ENCODE measurements at places on chromosomes 11 and 22.

DNA sequence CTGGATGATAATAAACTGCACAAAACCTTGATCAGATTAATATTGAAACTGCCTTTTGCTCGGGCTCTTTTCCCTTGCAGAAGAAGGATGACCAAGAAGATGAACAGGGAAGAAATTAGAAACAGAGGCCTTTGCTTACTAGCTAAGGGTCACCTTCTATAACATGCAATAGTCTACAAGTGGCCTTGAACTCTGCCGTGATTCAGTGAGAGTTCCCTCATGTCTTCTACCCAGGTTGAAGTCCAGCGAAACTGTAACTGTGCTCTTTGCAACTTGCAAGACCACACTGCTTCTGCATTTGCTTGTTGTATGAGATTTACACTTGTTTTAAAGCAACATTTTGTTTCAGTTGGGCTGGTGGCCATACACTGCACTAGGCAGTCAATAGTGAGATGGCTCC lies 108.4 kb downstream of the IGLL1 start:
- no peak for DNase-seq

- DNase-seq: no peak
Observed at GRCh38 chr11:128544471-128545051, 42.8 kb downstream of the ETS1 start.

- DNase-seq: peak; percentile 14
Observed at GRCh38 chr11:46896719-46897406, 21.5 kb downstream of the LRP4 start.

DNA sequence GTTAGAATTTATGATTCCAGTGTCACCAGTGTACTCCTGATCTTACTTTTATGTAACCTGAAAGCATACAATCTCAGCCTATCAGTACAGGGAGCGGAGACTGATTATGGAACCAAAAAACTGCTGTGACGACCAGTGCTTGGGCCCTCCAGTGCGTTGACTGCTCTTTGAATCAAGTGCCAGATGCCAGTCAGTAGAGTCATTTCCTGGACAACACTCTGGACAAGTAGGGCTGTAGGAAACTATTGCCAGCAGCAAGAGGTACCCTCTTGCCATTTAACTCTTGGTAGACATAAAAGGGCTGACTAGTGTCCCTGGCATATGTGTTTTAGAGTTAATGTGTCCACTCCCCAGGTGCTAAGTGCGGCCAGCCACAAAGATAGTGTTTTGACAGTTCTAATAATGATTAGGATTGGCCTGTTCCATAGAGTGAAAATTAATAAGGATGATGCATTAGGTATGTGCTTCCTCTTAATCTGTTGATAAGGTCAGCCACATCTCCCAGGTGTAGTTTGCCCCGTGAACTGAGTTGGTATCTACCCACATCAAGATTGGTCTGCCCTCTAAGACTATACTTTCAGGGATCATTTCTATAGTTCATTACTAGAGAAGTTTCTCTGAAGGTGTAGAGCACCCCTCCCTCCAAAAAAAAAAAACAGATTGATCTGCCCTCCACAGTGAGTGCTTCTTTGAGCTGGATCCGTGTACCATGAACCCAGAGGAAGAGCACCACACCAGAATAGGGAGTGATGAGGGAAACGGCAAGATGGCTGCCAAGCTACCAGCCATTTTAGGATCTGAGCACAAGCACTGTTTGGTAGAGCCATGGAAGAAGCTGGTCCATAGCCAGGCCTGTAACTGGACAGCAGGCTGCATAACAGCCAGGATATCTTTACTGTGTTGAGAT lies 20.7 kb upstream of the AIFM3 start:
- no peak for DNase-seq

GRCh38 chr11:8392886-8393285 lies 129.2 kb upstream of the LMO1 start:
- DNase-seq: no peak

- DNase-seq: no peak
Observed at GRCh38 chr11:75199412-75199955, 41.1 kb upstream of the TPBGL start.

DNA sequence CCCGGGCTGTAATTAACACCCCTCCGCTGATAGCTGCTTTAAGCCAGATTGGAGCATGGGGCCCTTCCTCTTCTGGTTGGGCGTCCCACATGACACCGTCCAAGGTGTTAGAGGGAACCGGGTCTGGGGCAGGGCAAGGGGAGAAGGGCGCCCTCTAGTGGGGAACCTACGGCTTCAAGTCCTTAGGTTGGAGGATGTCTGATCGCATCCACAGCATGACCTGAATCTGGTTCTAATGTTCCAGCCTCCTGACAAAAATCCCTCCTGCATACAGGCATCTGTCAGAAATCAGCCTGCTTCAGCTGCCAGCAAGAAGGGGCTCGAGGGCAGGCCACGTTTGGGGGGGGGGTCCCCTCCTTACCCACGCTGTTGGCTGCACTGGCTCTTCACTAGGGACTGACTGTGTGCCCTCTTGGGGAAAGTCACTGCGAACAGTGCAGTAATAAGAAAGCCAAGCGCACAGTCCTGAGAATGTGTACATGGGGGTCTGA lies 94.2 kb upstream of the TBCEL start:
- DNase-seq: peak; percentile 28

GRCh38 chr11:64096835-64097234 lies 61.1 kb downstream of the FLRT1 start:
- DNase-seq: no peak

- DNase-seq: no peak
Observed at GRCh38 chr11:62671236-62671607, 251 bp upstream of the UQCC3 start.

- no peak for DNase-seq
Observed at GRCh38 chr22:40768206-40768605, 50.9 kb downstream of the SLC25A17 start.

DNA sequence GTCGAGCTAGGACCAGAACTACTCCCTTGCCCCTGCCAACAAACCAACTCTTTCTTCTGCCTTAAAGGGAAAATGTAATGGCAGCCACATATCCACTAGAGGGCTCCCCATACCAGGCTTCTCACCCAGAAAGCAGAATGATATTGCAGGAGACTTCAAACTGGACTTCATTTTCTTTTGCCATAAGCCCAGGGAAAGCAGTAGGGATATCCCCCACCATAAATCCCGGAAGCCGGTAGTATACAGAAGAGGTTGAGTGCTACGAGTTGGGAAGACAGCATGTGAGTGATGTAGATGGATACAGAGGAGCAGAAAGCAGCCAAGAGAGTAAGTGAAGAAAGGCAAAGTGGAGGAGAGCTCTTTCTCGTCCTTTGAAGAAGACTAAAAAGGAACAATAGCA lies 12.1 kb downstream of the PLAAT5 start:
- DNase-seq: peak; percentile 74

DNA sequence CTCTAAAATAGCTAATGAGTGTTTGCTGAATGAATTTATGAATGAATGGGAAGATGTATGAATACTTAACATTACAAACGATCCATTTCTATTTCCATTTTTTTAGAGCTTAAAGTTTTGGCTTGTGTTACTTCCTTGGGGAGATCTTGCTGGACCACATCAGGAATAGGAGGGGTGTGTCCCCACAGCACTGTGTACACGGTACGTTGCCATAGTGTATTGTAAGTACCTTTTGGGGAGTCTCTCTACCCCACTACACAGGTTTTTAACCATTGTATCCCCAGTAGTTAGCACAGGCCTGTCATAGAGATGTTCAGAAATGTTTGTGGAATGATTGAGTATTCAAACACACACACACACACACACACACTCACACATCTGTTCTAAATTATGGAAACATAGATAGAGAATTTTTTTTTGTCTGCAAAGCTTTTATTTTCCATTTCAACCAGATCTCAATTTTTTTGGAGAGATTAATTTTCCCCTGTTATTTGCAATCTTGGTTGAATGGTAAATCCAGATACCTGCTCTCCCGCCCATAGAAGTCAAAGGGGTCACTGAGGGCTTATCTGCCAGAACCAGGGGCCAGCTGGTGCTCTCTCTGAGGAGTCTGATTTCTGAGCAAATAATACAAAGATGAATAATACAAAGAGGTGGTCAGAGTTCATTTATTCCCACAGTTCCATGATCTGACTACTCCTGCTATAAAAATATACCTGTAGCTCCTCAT lies 471.0 kb downstream of the INSC start:
- no peak for DNase-seq

DNA sequence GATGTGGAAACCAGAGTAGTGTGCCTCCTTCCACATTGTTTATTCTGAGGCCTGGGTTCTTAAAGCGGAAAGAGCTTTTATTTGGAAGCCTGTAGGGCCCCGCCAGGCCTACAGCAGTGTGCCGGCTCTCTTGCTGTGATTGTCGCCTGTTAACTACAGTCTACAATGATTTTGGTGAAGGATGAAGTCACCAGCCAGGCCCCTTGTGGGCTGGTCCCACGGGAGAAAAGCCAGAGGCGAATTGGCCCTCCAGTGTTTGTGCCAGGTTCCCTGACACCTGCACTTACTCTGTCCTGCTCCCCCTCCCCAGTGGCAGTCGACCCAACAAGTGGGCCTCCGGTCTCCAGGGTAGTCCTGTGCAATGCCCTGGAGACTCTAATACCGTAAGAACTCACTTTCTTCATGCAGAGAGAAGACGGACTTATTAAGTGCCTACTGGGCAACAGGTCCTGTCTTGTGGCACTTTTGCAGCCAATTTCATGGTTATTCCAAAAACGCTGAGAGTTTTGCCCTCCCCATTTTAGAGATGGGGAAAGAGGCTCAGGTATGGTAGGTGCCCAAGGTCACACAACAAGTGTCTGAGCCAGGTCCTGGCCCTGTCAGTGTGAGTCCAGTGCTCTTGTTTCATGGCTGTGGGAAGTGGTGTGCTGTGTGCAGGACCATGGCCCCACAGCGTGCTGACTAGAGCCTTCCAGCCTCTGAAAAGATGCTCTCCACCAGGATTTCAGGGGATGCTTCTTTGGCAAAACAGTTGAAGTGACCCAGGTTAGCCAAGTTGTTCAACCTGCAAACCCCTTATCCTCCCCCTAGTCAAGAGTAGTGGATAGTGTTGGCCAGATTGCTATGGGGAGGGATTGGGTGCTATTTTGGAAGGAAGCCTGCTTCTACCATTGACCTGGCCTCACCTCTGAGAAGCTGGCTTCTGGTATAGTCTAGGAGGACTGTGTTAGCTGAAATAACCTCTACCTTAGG lies 1.4 kb downstream of the MICAL2 start:
- DNase-seq: no peak

- DNase-seq: peak; percentile 91
Observed at GRCh38 chr22:44620129-44620840, 81.7 kb upstream of the PRR5 start.

DNA sequence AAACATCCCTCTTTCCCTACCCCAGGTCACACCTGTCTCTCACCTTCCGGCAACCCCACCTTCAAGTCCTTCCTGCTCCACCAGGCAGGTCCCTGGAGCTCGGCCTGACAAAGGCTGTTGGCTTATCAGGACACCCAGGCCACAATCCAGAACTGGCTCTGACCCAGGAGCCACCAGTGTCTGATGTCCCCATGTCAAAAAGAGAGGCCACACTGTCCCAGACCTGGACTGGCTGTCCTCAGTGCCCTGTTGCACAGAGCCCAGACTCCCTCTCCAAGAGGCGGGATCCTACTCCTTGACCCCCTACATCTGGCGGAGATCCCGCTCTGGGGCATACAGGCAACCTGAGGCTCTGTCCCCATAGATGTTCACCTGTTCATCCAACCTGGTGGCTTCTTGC lies 116.0 kb downstream of the MN1 start:
- DNase-seq: no peak

GRCh38 chr11:76783294-76783895 lies at the start of gene TSKU:
TSKU (plus strand) TSS chr11:76783356; CDS start chr11:76795617, 12,261 bp downstream.
- DNase-seq: no peak

DNA sequence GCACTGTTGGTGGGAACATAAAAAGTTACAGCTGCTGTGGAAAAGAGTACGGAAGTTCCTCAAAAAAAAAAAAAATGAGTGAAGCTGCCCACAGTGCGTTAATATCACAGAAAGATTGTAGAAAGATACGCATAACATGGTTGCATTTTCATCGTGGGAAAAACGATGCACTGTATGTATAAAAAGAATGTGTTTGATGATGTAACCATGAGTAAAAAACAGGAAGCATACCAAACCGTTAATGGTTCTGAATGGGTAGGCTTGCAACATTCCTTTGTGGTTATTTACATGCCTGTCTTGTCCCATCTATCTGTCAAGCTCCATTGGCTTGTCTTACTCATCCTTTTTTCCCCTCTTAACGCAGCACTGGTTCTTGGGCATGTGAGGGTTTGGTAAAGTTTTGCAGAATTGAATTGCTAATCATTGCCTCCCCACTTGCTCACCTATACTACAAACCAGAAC lies 33.8 kb upstream of the DKK3 start:
- DNase-seq: no peak

- no peak for DNase-seq
Observed at GRCh38 chr22:46297151-46297812, 612 bp downstream of the GTSE1 start.

GRCh38 chr11:75954039-75954438 lies 139.0 kb downstream of the UVRAG start:
- no peak for DNase-seq

GRCh38 chr11:125154378-125155099 lies 10.0 kb upstream of the PKNOX2 start:
- no peak for DNase-seq

DNA sequence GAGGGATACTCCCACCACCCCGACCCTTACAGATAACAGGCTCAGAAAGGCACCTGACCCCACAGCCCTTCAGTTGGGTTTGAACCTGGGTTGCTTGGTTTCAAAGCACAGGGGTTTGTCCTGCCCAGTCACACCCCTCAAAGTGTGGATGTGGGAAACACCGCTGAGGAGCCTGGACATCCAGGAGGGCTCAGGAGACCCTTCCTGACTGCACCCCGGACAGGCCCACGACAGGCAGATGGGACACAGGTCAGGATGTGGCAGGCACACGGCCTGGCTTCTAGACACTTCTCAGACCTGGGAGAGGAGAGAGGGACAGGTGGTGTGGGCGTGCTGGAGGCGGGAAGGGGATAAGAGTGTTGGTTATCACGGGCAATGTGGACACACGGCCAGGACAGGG lies 932.3 kb downstream of the BRD1 start:
- no peak for DNase-seq

DNA sequence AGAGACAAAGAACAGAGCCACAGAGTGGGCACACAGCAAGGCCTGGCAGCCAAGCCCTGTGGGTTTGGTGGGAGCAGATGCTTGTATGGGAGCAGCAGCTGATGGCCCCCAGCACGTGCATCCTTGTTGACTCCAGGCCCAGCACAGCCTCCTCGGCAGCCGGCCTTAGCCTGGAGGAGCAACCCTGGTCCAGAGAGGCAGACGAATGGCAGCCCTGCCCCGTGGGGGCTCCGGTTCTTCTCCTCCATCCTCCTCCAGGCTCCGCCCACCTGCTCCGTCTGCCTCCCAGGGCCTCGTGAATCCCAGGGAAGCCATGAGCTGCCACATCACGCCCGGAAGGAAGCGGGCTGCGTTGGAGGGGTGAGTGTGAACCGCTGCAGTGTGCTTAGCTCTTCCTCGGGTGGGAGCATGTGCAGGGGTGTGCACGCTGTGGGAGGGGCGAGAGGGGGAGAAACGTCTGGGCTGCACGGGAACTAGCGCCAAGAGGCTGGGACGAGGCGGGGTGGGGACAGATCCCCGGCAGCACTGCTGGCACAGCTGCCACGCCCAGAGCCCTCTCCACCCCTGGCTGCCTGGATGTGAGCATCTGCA lies 36.3 kb upstream of the JAM3 start:
- DNase-seq: peak; percentile 21
